NAMALWA (cell line): ENCODE measurements at places on chromosomes 1 and 21.
A peak's percentile ranks its signal among the peaks of the same experiment; 100 is the strongest.

DNA sequence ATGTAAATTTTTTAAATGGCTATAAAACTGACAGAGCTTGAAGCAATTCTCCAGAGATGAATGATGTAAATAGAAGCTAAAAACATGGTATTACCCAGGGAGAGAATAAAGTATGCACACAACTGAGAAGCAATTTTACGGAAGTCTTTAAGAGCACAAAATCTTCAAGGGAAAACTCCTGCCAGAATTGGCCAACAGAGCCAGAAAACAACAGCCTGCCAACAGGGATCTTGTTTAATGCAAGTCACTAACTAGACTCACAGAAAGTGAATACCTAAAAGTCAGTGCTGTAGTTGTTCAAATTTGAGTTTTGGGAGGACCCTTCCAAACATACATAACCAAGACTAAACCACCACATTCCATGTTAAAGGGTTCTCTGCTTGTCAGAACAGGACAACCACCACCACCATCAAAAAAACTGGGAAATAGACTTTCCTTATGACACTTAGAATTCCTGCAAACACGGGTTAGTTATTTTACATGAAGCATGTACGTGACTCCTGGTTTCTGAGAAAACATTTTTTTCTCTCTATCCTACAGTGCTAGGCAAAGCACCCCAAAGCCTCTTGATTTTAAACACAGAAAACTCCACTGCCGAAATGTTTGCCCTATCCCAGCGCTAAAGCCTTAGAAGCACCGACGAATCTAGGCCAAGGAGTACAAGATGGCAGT is 1.6 kb downstream of the EPS15 start:
- peak; percentile 68 for DNase-seq

DNA sequence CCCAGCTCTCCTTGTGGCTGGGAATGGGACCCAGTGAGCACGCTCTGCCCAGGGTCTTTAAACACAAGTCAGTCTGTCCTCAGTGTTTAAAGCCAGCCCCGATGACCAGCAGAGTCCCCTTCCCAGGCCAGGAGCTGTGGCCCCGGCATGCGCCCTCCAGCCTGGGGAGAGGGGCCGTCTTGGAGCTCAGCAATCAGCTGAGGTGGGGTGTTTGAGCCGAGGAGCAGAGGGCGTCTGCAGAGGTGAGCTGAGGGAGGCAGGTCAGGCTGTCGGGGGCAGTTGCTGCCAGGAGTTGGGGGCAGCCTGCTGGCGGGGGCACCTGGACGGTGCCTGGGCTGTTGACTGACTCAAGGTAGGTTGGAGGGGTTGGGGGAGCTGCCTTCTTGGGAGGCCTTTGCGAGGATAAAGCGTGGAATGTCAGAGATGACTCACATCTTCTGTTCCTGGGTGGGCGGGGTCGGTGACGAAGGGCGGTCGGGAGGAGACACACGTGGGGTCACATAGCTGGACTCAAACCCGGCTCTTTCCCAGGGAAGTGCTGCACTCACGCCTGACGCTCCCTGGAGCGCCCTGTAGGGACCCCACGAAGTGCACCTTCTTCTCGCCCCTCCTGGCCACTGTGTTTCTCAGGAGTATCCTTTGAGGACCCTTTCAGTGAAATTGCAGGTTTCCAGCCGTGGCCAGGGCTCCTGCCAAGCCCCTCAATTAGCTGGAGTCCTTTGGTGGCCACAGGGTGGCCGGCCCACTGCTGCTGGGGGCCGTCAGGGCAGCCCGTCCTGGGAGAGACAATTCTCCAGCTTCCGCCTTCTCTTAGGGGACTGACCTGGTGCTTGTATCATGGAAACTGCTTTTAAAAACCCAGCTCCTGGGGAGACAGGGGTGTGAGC is 86.2 kb downstream of the SIK1 start:
- no peak for DNase-seq

DNA sequence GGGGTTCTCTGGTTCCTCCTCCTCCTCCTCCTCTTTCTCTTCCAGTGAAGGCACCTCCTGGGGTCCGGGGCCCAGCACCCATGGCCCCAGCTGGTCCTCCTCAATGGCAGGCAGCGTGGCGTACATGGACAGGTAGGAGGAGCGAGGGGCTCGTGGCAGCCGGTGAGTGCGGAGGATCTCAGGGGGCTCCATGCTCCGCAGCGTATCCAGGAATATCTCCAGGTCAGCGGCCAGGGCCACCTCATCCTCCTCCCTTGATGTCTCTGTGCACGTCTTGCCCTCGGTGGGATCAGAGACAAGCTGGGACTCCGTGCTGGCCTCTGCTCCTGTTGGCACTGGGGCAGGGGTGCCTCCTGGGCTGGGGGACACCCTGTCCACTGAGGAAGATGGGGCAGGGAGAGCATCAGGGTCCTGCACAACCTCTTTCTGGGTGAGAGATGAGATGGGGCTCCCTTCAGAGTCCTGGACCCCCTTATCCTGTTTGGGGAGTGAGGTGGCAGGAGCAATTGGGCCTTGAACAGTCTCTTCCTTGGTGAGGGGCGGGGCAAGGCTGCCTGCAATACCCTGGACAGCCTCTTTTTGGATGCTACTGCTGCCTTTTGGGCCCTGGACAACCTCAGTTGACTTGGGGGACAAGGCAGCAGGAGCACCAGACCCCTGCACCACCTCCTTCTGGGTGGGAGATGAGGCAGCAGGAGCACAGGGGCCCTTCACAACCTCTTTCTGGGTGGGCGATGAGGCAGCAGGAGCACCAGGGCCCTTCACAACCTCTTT is 9.6 kb downstream of the CRYBG2 start:
- DNase-seq: no peak

DNA sequence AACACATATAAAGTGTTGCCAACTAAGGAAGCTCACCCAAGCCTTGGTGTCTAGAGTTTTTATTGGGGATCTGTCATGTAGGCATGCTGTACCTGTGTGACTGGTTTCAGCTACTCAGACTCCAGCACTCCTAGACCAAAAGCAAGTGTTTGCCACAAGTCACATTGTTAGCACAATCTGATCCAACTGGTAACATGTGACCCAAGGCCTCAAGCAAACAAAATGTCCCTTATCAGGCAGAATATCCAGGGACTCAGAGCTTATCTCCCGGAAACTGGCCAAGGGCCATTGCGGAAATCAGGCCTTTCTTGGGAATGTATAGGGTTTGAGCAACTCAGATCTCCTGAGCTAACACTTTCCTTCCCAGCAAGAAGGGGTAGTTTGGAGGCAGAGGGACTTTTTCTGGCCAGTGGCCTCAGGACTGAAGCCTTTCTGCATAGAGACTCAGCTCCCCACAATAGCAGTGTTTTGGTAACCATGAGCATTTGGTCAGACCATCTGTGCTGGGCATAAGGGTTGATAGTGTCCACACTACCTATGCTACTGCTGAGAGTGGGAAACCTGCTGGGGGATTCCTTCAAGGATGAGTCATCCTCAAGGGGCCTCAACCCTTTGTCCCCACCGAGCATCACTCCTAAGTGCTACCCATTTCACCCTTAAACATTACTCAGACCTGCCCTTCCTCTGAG is 29.6 kb downstream of the NHLH2 start:
- no peak for DNase-seq

DNA sequence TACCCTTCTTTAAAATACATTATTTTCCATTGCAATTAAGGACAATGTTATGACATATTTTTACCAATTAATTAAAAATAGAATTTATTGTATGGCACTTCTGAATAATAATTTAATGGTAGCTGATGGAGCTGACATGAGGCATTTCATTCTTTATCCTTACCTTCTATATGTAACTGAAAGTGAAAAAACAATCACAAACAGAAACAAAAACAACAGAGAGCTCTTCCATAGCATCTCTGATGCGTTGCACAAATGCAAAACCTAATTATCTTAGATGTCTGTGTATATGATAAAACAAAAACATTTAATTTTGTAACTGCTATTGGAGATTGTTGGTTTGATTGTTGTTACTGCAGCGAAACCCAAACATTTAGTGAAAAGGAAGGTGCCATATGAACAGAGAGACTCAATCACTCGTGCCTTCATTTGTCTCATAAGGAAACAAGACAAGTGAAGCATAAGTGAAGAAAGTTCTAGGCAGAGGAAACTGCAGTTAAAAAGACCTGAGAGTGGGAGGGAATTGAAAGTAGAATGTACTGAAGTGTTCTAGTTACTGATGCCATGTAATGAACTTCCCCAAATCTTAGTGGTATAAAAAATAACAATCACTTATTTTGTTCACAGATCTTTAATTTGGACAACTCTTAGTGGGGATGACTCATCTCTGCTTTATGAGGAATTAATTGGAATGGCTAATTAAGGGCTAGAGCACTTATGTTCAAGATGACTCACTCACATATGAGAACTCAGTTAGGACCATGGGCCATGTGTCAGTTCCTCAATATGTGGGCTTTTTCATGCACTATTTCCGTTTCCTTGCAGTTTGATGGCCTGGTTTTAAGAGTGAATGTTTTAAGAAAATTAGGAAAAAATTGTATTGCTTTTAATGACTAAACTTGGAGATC is 245.0 kb upstream of the OLFM3 start:
- no peak for DNase-seq

DNA sequence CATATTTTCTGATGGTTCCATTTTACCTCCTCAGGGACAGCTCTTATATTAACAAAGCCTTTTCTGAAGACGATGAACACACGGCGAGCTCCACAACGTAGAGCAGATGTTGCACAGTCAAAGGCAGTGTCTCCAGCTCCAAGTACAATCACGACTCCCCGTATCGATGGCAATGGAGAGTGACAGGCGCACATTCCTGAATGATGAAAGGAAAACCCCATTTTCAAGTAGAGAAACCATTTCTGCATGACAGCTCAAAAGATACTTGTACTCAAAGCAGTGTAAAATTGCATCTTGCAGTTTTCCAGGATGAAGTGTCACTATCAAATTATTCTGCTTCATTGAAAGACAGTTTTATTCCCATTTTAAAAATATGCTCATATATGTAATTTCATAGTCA is 327.6 kb downstream of the DPYD start:
- DNase-seq: no peak

DNA sequence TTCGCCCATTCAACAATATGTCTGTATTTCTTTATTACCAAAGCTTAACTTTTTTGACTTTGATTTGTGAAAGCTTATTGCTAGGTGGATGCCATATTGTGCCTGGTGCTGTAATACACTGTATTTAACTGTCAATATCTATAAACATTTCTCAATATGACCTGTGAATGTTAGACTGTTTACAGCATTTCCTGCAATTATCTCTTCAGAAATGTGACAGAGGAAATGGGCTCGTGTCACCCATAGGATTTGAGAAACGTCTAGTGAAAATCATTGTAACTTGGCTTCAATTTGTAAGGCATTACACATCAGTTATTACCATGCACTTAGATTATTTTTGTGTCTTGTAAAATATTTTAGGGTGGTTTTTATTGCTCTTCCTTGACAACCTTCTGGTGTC is 237.8 kb upstream of the ADGRL2 start:
- DNase-seq: no peak

GRCh38 chr1:212109728-212110127 is 74.2 kb downstream of the DTL start:
- no peak for DNase-seq

GRCh38 chr1:35047188-35047858 is 15.6 kb upstream of the ZMYM6 start:
- no peak for DNase-seq

DNA sequence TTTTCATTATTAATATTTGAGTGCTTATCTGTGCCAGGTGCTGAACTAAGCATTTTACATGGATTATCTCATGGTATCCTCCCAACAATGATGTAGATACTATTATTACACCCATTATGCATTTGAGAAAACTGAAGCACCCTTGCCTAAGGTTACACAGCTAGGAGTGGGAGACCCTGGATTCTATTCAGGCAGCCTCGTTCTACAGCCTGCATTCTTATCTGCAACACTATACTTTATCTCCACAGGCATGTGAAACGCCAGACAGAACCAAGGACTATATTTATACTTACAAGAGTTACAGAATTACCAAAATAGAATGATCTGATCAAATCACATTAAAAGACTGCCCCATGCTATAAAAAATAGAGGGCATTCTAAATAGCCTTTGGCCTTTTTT is 22.4 kb downstream of the LPAR3 start:
- no peak for DNase-seq

- no peak for DNase-seq
Observed at GRCh38 chr1:107609808-107610207, 355.2 kb downstream of the VAV3 start.

DNA sequence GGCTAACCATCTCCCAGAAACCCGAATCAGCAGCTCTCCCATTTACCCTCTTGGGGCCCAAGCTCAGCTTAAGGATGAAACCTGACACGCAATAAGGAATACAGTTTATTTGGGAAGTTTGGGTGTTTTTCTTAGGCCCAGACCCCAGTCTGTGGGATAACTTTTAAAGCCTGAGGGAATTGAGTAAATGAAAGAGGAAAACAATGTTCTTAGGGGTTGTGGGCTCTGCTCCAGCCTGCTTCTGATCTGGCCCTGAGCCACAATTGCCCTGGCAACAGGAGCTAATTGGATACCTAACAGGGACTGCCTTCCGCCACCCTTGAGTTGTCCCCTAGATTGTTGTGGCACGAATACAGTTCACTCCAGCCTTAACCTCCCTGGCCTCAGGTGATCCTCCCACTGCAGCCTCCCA is 20.1 kb downstream of the DYRK3 start:
- no peak for DNase-seq

GRCh38 chr1:177933881-177934280 is 36.0 kb downstream of the SEC16B start:
- DNase-seq: no peak

- DNase-seq: peak; percentile 41
Observed at GRCh38 chr1:155833665-155834295, 23.2 kb downstream of the GON4L start.

GRCh38 chr1:230681599-230681998 is 32.3 kb downstream of the AGT start:
- no peak for DNase-seq

DNA sequence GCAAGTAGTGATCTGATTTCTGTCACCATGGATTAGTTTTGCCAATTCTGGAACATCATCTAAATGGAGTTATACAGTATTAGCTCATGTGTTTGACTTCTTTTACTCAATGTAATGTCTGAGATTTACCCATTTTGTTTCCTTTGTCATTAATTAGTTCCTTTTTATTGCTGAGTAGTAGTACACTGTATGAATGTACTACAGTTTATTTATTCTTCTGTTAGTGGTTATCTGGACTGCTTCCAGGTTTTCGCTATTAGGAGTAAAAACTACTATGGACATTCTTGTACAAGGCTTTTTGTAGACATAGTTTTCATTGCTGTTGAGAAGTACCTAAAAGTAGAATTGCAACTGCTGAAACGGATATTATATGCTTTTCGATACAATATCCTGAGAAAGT is 14.1 kb downstream of the SUCO start:
- no peak for DNase-seq

DNA sequence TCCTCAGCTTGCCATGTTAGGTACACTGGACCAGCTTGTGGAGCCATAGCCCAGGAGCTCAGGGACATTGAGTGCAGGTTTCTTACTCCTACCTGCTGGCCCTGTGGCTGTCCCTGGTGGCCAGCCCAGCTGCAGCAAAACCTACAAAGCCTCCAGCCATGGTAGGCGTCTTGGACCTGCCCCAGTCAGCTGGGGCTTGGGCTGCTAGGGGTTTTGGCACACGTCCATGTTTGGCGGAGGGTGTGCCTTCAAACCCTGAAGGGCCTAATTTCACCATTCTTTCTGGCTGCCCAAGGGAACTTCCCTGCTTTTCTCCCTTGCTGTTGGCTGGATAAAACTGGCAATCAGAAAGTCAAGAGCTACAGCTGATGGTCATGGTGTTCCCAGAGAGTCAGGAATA is 25.4 kb downstream of the HMGCS2 start:
- DNase-seq: peak; percentile 21

- DNase-seq: no peak
Observed at GRCh38 chr1:201692555-201693394, 136.2 kb upstream of the IPO9 start.
